LoVo (cell line): ENCODE measurements at places on chromosomes 2 and 18.

- no peak for DNase-seq
Observed at GRCh38 chr18:8828798-8829197, 123.4 kb downstream of the MTCL1 start.

- no peak for DNase-seq
Observed at GRCh38 chr2:108910541-108911396, 78.3 kb downstream of the EDAR start.

DNA sequence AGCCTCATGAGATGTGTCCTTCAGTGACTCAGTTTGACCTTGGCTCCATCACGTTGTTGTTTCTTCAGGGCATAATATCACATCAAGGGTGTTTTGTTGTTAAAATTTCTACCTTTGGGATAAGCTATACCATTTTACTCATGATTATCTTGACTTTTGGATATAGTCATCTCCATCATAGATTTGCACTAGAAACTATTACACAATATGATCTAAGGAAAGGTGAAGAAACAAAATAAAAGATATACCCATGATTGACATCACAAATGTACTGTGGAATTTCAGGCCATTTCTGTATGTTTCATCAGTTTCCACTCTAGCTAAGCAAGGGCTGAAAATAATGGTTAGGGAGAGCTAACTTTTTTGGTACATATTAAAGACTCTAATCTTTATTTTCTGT is 24.7 kb upstream of the FAM171B start:
- DNase-seq: no peak

- DNase-seq: no peak
Observed at GRCh38 chr2:184646593-184646992, 48.3 kb downstream of the ZNF804A start.

DNA sequence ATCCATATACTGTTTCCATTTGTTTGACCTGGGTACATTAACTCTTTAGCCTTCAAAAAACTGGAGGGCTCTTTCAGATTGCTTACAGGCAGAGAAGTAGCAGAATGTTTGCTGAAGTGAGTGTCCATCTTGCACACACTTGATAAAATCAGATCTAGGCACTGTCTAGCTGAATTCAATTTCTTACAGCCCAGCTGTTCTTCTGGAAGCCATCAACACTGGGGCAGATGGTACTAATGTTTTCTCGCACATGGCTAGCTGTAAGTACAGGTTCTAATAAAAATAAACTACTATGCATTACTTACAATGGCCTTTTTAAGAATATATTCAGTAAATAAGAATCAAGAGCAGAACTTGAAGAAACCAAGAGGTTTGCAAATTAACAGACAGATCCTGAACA is 175.9 kb downstream of the NBAS start:
- DNase-seq: no peak

- no peak for DNase-seq
Observed at GRCh38 chr2:278927-279320, 9.0 kb downstream of the ALKAL2 start.

DNA sequence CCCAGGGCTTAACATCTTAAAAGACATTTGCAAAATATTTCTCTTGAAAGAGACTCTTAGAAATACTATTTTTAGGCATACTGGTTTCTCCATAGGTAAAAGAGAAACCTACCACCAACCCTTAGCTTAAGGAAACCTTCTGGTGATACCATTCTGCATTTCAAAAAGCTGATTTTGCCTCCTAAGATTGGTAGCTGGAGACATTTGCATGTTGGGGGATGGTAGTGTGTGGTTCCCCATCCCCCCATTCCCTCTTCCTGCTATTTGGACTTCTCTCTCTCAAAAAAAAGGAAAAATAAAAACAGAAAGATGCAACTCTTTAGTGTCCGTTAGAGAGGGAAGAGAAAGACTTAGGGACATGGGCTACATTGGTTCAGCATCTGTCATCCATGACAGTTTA is 4.2 kb downstream of the LRRTM1 start:
- no peak for DNase-seq

DNA sequence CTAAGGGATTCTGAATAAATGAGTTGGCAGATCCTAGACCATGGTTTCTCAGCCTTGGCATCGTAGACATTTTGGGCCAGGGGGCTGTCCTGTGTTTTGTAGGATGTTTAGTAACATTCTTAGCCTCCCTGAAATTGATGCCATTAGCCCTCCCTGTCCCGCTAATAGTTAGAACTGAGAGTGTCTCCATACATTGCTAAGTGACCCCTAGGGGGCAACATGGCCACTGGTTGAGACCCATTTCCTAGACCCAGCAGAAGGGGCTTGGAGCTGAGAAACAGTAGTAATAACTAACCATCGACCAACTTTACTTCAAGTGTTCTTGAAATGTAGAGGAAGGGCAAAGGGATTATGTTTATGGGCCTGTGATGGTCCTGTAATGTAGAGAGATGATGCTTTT is 40.8 kb downstream of the KCMF1 start:
- DNase-seq: no peak

- no peak for DNase-seq
Observed at GRCh38 chr2:17191223-17191622, 327.0 kb downstream of the RAD51AP2 start.

DNA sequence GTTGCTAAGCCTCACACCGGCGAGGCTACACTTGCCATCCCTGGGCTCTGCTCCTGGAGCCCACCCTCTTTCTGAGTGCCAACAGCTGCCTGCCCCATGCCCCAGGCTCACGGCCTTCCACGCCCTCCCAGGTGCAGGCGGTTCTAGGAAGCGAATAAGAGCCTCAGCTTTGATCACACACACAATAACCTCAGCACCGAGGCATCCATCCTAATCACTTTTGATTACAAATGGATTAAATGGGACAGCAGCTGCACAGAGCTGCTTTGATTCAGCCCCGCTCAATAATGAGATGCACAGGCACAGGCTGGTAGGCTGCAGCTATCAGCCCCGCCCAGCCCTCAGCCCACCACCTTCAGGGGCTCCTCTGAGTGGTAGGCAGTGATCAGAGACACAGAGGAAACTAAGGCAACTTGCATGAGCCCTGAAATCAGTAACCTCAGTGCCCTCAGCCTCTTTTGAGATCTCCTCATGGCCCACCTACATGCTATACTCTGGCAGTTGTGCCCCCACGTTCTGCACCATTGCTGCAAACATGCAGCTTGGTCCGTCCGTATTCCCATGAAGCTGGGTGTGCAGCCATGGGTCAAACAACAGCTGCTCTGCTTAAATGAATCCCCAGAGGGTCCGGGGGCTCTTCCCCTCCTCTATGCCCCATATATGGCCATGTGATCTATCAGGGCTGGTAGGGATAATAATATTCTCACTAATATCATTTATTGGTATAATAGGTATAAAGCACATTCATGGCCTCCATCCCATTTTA is 171.4 kb downstream of the SETBP1 start:
- DNase-seq: no peak

DNA sequence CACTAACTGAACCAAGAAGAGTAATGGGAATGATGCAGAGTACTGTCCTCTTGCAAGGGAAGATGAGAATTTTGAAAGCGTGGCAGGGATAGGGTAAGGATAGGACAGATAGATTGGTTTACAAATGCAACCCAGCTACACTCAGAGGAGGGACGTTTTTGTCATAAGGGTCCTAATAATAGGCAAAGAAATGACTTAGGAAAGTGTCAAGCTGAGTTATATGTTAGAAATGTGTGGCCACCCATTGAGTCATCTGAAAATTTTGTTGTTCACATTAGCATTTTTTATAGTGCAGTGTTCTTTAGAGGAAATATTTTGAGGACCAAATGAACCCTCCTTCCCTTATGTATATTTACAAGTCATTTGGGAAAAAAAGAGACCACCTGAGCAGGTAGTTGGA is 137.5 kb downstream of the PHLPP1 start:
- DNase-seq: no peak

- no peak for DNase-seq
Observed at GRCh38 chr2:48812416-48812815, 56.9 kb upstream of the LHCGR start.

DNA sequence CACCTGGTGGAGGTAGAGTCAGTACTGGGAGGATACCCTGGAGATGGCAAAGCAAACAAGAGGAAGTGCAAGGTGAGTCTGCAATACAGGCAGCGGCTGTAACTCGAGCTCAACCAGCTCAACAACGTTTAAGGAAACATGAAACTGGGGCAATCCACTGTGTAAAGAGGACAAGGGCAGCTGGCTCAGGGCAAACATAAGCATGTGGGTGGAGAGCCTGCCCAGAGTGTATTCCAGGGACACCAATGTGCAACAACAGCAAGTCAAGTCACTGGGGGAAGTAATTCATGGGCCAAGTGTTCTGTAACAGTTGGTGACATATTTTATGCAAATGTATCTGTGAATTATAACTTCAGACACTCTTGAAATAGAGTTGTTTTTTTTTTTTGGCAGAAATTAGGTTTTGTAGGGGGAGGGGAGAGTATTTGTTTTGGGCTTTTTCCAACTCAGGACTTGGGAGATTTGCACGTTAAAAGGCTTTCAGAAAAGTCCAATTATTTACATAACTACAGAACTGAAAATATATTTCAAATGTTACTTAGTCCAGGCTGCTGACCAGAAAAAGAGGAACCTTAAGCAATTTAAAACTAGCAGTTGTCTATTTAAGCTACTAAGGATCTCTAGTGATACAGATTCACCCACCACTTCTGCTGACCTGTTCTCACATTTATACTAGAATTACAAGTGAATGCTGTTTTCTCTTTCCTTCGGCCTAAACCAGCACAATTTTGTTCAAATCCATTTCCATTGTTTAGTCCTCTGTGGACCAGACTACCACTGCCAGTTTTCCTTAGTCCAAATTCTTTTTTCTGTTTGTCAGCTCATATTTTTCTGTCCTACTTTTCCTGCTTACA is 18.6 kb downstream of the NRXN1 start:
- DNase-seq: no peak

DNA sequence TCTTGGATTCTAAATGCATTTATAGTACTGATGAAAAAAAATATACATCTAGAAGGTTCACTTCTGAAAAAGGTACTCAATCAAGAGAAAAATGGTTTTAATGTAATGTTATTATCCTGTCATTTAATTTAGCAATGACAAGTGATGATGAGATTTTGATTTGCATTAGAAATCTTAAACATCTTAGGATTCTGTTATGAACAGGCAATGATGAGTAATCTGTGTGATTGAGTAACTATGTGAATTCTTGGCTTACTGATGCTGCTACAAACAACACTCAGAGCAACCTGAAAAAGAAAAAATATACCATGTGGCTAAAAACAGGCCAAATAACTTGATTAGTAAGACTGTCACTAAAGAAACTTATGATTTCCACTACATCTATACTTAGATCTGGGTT is 30.1 kb downstream of the RBKS start:
- no peak for DNase-seq
